D341Med (cell line): ENCODE measurements at places on chromosomes 13 and 19.

DNA sequence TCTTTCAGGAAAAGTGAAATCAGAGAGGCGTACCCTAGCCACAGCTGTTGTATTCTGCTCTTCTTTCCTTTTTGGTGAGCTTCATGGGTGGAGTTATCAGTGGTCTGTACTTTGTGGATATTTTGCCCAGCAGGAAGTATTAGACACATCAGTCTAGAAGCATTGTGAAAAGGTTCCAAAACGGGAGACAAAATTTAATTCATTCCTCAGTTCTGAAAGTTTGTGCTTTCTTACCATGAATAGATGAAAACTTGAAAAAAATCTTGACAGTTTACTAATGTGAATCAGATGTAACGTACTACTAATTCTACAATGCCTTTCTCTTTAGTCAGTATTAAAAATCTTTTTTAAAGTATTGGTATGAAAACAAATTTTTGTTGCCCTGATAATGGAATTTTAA lies 116.8 kb downstream of the DNAJC3 start:
- DNase-seq = no peak

DNA sequence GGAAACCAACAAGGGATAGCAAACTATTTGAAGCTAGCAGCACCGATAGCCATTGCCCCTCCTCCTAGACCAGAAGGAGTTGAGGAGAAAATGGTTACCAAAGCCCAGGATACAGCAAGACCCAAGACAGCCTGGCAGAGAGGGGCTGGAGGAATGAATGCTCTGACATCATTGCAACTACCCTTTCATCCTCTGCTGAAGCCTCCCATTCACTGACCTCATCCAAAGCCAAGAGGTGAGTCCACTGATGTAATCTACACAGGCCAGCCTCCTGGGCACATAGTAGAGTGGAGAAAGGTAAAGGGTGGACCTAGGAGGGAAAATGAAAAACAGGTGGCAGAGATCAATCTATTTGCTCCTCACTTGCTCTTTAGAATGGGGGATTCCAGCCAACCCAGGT lies 42.7 kb upstream of the ZNF780A start:
- DNase-seq = no peak

GRCh38 chr13:89900104-89900765 lies 1447.3 kb upstream of the MIR17HG start:
- DNase-seq = no peak

GRCh38 chr13:25677956-25678355 lies 306.2 kb downstream of the ATP8A2 start:
- DNase-seq = no peak

GRCh38 chr13:82257790-82258507 lies 1624.3 kb downstream of the SLITRK1 start:
- DNase-seq = no peak
